ENCODE measurements at places on chromosomes 12 and 14.

- DNase-seq: no peak
Observed at GRCh38 chr14:38959021-38959420, 144.0 kb downstream of the SEC23A start.

GRCh38 chr12:123954647-123955350, 17.8 kb downstream of the CCDC92 start:
- DNase-seq: no peak

GRCh38 chr14:66377574-66377973, 108.6 kb upstream of the CCDC196 start:
- no peak for DNase-seq

DNA sequence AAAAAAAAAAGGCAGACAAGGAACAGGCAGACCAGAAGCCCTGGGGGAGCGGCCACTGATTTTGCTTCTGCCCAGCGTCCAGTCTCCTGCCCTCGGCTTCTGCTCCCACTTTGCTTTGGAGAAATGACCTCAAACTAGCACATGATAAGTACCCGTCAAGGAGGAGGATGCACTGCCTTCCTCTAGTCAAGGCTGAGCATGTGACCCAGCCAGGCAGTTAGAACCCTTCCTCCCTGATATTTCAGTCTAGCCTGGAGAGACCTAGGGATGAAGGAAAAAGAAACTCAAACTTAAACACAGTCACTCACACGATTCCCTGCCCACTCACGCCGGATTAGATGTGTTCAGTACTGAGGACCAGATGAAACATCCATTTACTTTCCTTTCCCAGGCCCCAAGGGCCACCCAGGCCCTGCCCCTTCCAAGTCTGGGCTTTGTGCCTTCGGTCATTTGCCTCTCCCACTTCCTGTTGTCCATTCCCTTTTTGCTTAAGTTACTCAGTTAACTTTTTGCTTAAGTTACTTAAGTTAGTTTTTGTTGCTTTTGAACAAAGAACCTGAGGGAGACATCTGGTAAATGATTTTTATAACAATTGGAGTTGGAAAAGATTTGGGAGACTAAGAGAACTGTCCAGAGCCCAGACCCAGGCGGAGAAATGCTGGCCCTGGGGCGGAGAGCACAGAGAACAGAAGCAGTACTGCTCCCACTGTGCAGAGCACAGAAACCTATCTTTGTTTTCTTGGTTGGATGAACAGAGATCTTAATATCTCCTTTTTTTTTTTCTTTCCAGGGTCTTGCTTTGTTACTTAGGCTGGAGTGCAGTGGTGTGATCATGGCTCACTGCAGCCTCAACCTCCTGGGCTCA, 23.0 kb upstream of the TTC7B start:
- DNase-seq: no peak

- DNase-seq: peak; percentile 38
Observed at GRCh38 chr12:89862511-89863445, 154.1 kb upstream of the ATP2B1 start.

GRCh38 chr14:23168246-23168645, 15.2 kb downstream of the SLC7A8 start:
- DNase-seq: no peak

- DNase-seq: no peak
Observed at GRCh38 chr14:35405304-35405996, 901 bp upstream of the NFKBIA start.

DNA sequence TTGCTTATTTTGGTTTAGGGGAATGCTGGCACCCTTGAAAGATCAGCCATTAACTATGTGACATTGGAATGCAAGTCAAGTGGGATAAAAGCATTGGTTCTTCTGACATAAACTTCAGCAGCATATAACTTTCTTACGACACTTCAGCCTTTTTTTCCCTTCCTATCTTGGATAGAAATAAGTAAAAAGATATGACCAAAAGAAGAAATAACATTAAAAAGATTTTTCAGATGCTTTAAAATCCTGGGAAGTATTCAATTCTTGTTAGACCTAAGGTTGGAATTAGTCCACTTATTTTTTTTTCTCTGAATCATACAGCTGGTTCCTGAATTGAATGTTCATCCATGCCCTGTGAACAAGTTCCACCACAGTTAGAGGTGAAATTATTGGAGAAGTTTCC, 85.6 kb upstream of the TSPAN8 start:
- no peak for DNase-seq

DNA sequence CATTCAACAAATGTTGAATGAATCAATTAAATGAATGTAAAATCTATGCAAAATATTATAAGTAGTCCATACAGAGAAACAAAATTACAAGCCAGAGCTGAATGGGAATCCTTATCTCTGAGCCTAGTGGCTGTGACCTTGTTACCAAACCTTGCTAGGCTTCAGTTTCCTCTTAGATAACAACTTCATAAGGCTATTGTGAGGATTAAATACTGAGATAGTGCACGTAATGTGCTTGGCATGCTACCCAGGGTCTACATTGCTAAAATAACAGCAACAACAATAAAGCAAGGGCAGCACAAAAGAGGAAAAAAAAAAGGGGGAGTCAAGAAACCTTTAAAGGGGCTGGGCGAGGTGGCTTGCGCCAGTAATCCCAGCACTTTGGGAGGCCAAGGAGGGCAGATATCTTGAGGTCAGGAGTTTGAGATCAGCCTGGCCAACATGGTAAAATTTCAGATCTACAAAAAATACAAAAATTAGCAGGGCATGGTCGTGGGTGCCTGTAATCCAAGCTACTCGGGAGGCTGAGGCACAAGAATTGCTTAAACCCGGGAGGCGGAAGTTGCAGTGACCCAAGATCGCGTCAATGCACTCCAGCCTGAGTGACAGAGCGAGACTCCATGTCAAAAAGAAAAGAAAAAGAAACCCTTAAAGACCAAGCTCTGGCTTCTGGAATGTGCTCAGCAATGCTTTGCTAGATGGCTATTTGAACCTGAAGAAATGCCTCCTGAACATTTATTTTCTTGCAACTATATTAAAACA, 14.1 kb downstream of the STAB2 start:
- DNase-seq: no peak

DNA sequence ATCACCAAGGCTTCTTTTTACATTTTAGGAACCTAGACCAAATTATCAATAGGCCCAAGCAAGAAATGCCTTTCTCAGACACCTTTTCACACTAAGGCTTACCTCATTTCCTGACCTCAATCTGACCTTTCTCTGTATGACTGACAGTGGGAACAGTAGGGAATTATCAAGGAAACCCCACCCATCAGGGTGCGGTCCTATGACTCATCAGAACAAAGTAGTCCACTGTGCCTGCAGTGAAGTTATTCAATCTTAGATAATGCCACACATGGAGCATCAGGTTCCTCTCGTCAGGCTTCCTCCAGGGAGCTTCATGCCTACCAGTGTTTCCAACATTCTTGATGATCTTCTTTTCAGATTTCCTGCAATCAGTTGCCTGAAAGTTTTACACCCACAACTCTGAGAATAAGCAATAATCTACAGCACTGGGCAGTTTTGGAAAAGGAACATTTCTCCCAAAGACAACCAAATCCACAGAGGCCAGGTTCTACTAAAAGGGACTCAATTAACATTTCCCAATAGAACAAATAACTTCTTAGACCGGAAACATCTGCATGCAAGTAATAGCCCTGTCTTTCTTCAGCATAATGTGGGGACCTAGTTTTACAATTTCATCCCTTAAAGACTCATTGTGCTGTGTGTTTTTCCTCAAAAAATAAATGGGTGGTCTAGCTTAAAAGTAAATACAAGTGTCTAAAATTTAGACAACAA, 35.9 kb upstream of the TMTC2 start:
- no peak for DNase-seq

- DNase-seq: no peak
Observed at GRCh38 chr14:22597771-22598098, 365 bp upstream of the ABHD4 start.

DNA sequence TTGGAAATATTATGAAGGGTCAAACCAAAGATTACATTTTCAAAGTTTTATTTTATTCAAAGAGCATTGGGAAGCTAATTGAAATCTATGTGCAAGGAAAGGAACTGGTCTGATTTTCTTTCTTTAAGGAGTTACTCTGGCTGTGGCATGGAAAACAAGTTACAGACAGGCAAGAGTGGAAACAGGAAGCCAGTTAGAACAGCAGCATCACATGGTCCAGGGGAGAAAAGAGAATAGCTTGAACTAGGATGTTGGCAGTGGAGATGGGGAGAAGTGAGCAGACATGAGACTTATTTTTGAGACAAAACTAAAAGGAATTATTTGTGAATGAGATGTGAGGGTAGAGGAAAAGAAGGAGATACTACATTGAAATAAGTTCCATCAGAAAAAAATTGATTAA, 3.4 kb downstream of the OR11G2 start:
- DNase-seq: no peak

- no peak for DNase-seq
Observed at GRCh38 chr14:35333264-35333730, 41.1 kb downstream of the PSMA6 start.

- DNase-seq: no peak
Observed at GRCh38 chr14:21860172-21860571, 186.6 kb upstream of the OR4E1 start.

- DNase-seq: no peak
Observed at GRCh38 chr14:57389646-57390036, 745 bp upstream of the NAA30 start.
